ENCODE measurements at places on chromosomes 2 and 18. TPM values are rescaled to one million over a fixed set of nuclear protein-coding genes. Genes with fewer than 3 reads are reported as not detected.

CSRNP3 gene
- total RNA-seq, result not detected

GRCh38 chr2:156540706-156541105 lies 104.5 kb downstream of the GPD2 start:
- no peaks in the 10 kb centered on the region for H3K27me3 ChIP-seq
- no peak overlapping the region for H3K27ac ChIP-seq
- no peak overlapping the region for H3K4me3 ChIP-seq
- no peak for DNase-seq

REG3A gene
- not detected for total RNA-seq

- no peaks in the 10 kb centered on the region for H3K4me1 ChIP-seq
- H3K36me3 ChIP-seq, result no peaks in the 10 kb centered on the region
- no peak overlapping the region for H3K4me3 ChIP-seq
- H3K27ac ChIP-seq, result no peak overlapping the region
- H3K27me3 ChIP-seq, result no peaks in the 10 kb centered on the region
- DNase-seq, result no peak
Observed at GRCh38 chr2:13572466-13572865, 855.7 kb downstream of the TRIB2 start.

UGT1A3 gene
- total RNA-seq, result not detected

- no peaks in the 10 kb centered on the region for H3K36me3 ChIP-seq
- H3K27me3 ChIP-seq, result no peaks in the 10 kb centered on the region
- no peaks in the 10 kb centered on the region for H3K4me1 ChIP-seq
- no peak overlapping the region for H3K4me3 ChIP-seq
- no peak for DNase-seq
- no peak overlapping the region for H3K27ac ChIP-seq
Observed at GRCh38 chr2:16813593-16813992, 148.0 kb upstream of the CYRIA start.

GRCh38 chr18:38025433-38026038 lies 459.9 kb upstream of the CELF4 start:
- no peak overlapping the region for H3K27ac ChIP-seq
- no peak for DNase-seq
- no peaks in the 10 kb centered on the region for H3K4me1 ChIP-seq
- H3K36me3 ChIP-seq, result no peaks in the 10 kb centered on the region
- H3K27me3 ChIP-seq, result no peaks in the 10 kb centered on the region
- H3K4me3 ChIP-seq, result no peak overlapping the region
